ENCODE measurements at places on chromosomes 3 and 15. TPM values are rescaled to one million over a fixed set of nuclear protein-coding genes. Genes with fewer than 3 reads are reported as not detected.

DNA sequence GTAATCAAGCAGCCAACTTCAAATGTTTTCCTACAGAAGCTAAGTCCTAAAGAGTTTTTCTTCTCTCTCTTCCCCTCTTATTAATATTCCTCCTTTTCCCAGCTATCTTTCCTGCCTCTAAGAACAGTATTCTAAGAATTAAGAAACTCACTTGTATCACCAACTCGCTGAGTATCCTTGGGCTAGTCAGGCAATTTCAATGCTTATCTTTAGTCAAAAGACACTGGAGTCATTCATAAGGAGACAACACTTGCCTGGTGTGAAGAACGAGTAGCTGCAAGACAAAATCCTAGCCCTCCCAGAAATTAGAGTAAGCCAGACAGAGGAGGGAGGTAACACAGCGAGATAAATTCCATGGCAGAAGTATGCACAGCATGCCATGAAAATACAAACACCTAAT, 10.7 kb downstream of the VGLL4 start:
- no peak for DNase-seq

The AADAC gene
- total RNA-seq: 2.3 TPM

DNA sequence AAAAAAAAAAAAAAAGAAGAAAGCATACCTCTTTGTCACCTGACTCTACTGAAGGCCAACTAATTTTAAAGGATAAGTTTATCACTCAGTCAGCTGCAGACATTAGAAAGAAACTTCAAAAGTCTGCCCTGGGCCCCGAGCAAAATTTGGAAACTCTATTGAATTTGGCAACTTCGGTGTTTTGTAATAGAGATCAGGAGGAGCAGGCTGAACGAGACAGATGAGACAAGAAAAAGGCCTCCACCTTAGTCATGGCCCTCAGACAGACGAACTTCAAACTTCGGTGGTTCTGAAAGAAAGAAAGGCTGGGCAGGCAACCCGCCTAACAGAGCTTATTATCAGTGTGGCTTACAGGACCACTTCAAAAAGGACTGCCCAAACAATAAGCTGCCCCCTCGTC, 18.5 kb downstream of the GLDN start:
- DNase-seq: no peak

DNA sequence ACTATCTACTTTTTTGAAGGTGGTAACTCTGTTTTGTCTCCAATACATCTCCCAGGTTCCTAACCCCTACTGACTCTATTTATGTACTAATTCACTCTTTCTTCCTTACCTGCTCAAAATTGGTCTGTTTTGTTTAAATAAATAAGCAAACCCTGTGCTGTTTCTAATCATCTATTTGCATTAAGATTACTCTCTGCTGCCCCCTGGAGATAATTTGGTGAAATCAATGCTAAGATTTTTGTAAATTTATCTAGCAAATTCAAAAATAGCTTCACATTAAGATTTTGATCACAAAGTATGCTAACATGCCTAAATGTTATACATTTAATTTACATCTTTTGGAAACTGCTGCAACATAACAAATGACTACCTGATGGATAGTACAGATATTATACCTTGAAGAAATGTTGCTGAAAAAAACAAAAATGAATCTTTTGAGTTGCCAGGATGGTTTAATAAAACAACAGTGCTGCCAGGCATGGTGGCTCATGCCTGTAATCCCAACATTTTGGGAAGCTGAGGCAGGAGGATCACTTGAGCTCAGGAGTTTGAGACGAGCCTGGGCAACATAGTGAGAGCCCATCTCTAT, 4.4 kb upstream of the CD200R1 start:
- DNase-seq: peak; percentile 43

Measured in A172 (cell line).